ENCODE measurements at places on chromosomes 4 and X.
A peak's percentile ranks its signal among the peaks of the same experiment; 100 is the strongest.

- DNase-seq, result no peak
These were observed 74.4 kb upstream of the EFNB1 start for GRCh38 chrX:68754406-68754805.

DNA sequence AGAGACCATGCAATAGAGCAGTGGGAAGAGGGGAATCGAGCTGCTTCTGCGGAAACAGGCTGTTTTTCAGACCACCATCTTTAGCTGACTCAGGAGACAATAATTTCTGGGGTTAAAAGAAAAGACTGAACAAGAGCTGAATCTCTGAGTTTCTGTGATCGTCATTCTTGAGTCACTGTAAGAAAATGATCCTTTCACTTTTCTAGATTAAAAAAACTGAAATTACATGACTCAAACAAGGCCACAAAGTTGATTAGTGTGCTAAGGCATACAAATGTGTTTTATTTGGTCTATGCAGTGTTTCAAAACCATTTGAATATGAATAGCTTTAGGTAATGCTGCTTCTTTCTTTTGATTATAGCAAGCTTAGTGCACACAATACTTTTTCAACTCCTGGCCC is 194.4 kb upstream of the RPL34 start:
- no peak for DNase-seq

DNA sequence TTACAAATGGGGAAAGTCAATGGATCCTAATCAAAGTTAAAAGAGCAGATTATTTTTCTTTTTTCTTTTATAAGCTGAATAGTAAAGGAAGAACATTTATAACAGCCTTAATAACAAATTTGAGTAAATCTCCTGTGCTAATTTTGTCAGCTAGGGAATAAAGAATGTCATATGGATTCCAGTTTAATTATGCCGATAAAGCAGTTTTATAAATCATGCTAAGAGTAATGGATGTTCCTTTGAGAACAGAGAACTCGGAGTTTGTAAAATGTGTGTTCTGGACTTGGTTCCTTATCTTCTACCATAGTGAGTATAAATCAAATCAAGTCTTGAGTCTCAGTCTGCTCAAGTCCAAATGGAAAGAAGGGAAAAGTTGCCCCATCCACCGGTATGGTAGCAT is 180.3 kb upstream of the FTHL17 start:
- DNase-seq, result no peak

DNA sequence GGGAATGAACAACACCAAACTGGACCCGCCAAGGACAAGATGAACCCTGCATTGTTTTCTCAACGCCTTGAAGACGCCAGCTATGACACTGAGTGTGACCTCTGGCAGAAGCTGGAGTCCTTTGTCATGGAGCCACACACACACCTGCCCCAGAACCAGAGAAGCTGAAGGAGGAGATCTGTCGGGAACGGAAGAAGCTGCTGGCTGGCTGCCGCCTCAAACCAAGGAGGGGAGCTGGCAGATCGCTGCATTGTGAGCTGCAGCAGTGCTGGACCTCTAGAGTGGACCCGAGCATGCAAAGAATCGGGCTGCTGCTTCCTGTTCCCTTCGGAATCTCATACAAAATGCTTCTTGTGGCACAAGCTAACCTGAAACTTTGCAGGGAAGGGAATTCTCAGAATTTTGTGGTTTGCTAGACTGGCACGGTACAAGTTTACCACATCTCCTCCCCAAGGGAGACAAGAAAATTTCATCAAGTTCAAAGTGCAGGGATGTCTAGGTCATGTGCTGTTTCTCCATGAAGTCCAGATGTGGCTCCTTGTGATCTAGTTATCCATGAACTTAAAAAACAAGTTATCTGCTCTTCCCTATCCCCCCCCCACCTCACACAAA is 23.4 kb upstream of the GLRB start:
- DNase-seq, result no peak

- DNase-seq, result no peak
These were observed 39.2 kb downstream of the COPS4 start for GRCh38 chr4:83074086-83074704.

GRCh38 chrX:120304256-120304655 is 7.0 kb downstream of the TMEM255A start:
- DNase-seq, result no peak

DNA sequence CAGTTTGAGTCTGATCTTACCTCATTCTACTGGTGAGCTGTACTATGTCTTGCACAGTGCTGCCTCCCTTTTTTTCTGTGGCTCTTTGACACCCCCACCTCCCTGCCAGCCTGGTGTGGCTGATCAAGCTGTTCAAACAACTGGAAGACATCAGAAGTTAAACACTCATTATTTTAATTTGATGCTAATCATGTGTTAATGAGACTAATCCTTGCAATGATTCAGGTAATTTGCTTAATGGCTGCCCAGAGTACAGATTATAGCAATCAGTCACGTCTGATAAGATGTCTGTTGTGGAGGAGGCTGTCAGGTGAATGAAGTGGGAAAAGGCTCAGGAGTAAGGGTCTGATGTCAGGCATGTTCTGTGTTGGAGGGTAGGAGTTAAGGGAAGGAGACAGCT is 87.4 kb upstream of the GK2 start:
- no peak for DNase-seq

DNA sequence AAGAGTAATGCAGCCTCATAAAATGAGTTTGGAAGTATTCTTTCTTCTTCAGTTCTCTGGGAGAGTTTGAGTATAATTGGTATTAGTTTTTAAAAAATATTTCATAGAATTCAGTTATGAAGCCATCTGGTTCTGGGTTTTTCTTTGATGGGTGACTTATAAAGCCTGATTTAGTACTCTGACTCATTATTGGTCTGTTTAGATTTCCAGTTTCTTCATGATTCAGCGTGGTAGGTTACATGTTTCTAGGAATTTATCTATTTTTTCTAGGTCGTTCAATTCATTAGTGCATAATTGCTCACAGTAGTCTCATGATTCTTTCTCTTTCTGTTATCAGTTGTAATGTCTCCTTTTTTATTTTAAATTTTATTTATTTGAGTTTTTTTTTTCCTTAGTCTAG is 111.2 kb downstream of the CEP44 start:
- no peak for DNase-seq

DNA sequence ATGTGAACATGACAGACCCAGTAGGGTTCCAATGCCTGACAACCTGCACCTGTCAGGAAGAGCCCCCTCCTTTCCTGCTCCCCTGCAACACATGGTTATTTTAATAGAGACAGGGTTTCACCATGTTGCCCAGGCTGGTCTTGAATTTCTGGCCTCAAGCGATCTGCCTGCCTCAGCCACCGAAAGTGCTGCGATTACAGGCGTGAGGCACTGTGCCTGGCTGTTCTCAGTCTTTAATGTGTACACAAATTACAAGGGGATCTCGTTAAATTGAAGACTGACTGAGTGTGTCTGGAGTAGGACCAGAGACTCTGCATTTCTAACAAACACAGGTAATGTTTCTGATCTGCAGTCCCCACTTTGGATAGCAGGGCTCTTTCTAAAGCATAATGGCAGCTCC is 55.4 kb downstream of the NPNT start:
- no peak for DNase-seq

DNA sequence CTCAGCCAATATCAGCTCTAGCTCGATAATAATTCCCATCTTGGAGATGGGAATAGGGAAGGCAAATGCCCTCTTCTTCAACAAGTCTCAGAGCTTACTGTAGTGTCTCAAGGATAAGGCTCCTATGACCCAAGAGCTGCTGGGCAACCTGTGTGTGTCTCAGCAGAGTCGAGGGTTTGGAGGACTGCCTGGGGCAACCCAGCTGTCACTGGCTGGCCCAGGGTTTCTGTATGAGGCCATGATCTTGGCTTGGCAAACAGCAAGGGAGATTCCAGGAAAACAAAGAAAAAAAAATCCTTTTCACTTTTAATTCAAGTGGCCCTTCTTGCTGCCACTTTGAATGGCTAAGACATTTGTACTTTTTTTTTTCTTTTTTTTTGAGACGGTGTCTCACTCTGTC is 34.4 kb downstream of the TMSB4X start:
- no peak for DNase-seq

DNA sequence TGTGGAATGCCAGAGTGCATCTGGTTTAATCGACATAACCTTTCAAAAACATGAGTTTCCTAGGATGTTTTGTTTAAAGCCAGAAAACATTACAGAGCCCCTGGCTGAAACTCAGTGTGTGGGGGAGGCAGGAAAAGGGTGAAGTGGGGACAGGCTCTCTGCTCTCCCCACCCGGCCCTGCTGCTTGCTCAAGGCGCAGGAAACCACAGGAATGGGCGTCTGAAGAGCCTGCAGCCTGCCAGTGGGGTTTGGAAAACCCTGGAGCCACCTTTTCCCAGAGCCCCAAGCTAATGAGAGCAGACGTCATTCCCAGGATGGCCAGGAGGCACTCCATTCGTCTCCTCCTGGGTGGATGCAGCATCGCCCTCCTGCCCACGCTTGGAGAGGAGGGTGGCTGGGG is 240.6 kb downstream of the AFAP1 start:
- DNase-seq, result no peak

- peak; percentile 23 for DNase-seq
These were observed 34.6 kb downstream of the NBDY start for GRCh38 chrX:56763556-56764152.

DNA sequence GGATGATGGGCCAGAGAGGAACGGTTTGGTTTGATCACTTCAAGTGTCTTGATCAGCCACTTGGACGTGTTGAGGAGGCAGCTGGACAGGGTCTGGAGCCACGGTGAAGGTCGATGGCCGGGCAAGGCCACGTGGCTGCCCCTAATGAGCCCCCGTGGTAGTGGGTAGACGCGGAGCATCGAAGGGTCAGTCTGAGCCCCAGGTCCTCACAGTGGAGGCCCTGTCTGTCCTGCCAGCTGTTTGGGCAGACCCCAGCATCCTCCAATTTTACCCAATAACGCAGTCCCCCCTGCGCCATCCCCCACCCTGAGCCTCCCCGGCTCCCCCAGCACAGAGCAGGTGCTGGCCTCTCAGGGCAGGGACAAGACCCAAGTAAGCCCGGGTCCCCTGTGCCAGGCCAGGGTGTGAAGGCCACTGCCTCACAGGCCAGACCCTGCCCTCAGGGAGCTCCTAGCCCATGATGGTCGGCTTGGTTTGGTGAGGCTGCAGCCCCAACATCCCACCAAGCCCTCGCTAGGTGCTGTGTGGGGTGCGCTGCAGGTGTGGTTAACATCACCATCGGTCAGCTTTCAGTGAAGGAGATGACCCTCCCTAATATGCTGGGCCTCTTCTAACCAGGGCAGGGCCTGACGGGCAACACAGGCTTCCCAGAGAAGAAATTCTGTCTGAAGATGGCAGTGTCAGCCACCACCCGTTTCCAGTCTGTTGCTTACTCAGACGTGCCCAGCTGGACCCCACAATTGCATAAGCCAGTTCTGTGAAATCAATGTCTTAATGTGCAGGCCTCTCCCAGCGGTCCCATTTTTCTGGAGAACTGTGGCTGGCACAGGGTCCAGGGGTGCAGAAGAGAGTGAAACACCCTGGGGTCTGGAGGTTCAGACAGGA is 40.5 kb upstream of the NKX1-1 start:
- no peak for DNase-seq

DNA sequence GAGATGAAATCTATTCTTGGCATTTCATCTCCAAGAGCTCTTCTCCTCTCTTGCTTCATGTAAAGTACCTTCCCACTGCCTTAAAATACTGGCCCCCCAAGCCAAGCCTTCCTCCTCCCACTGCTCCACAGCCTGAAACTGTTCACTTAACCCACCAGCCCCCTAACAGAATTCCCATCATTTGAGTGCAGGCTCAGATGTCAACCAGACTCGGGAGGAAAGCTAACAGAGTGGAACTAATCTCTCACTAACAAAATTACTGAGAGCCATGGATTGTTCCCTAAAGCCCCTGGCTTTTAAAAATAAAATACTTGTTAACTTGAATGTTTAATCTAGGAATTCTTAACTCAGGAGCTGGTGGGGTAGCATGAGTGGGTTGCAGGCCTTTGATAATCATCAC is 7.1 kb upstream of the DCUN1D4 start:
- no peak for DNase-seq

- DNase-seq, result no peak
These were observed 151.6 kb upstream of the ZC4H2 start for GRCh38 chrX:65127842-65128241.

DNA sequence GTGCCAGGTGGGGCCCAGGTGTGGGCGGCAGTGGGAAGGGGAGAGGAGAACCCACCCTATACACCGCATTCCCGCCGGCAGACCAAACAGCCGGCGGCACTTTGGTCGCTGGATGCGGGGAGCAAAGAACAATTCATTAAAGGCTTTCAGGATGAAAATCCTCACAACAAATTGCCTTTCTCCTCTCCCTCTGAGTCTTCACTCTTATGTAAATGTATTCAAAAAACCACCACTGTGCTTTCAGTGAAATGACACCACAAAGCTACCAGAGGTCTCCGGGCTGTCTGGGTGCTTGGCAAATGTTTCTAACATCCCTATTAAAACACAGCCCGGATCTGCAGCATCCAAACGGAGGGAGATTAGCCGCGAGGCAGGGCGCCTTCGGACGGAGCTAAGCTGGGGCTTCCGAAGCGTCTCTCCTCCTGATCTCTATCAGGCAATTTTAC is 171.8 kb upstream of the TBL1X start:
- no peak for DNase-seq

Measured in omental fat pad (tissue), 4 donors.